ENCODE measurements at places on chromosomes 3 and 15.

GRCh38 chr3:94349310-94349878 lies 286.5 kb downstream of the NSUN3 start:
- no peaks in the 10 kb centered on the region for H3K27me3 ChIP-seq
- no peak overlapping the region for H3K4me3 ChIP-seq
- no peak overlapping the region for H3K27ac ChIP-seq
- H3K4me1 ChIP-seq = no peaks in the 10 kb centered on the region

DNA sequence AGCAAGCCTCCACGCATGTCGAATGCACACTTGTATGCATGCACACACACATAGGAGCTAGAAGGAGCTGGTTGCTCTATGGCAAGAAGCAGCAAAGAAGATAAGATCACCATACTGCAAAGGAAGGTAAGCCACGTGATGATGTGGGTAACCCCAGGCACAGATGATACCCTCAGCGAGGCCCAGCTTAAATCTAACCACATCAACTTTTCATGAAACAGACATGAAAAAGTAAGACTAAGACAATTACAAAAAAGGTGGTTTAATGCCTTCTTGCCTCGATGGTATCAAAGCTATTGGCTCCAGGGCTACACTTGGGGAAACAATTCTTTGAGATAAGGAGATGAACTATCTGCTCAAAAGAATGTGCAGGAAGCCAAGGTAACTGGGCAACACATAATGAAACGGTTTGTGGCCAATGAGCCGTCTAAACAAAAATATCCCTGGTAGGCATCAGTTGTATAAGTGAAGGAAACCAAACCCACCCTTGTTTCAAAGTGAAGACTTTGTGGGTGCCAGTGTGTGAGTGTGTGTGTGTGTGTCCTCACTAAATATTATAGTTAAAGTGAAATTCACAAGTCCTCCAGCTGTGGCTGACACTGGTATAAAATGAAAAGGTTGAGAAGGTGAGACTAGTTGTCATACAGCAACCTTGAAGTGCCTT lies 365.7 kb upstream of the ICE2 start:
- no peaks in the 10 kb centered on the region for H3K36me3 ChIP-seq
- peaks cover 5% of the 10 kb centered on the region for H3K27me3 ChIP-seq
- H3K4me1 ChIP-seq = peaks cover 72% of the 10 kb centered on the region
- H3K27ac ChIP-seq = peak overlapping the region; percentile 45

DNA sequence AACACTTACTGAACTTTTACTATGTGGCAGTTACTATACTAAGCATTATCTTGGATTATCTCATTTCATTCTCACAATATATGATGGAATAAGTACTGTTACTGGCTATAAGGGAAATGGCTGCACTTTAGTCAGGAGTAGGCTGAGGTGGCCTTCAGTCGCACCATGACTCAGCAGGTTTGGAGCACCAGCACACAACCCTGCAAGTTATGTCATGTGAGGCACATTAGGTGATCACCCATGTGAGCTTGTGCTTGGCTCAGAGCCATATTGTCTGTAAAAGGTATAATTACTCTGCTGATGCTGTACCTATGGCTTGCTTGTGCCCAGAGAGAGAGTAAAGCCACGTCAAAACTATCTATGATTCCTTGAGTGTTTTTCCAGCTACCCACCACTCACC lies 54.1 kb upstream of the TIPARP start:
- no peaks in the 10 kb centered on the region for H3K36me3 ChIP-seq
- no peaks in the 10 kb centered on the region for H3K27me3 ChIP-seq
- DNase-seq = no peak
- peaks cover 35% of the 10 kb centered on the region for H3K4me1 ChIP-seq

GRCh38 chr3:32934150-32934742 lies 17.2 kb upstream of the CCR4 start:
- H3K27ac ChIP-seq = no peak overlapping the region
- H3K27me3 ChIP-seq = peaks cover 4% of the 10 kb centered on the region
- no peaks in the 10 kb centered on the region for H3K36me3 ChIP-seq
- DNase-seq = no peak

- no peak overlapping the region for H3K4me3 ChIP-seq
- no peak overlapping the region for H3K27ac ChIP-seq
- DNase-seq = no peak
Measured at GRCh38 chr15:91050128-91050455, 27.7 kb upstream of the VPS33B start.

- H3K4me3 ChIP-seq = no peak overlapping the region
- H3K27me3 ChIP-seq = peaks cover 44% of the 10 kb centered on the region
- DNase-seq = no peak
- H3K4me1 ChIP-seq = no peaks in the 10 kb centered on the region
- no peak overlapping the region for H3K27ac ChIP-seq
Measured at GRCh38 chr3:130514681-130515080, 2.3 kb upstream of the COL6A6 start.

- peaks cover 50% of the 10 kb centered on the region for H3K36me3 ChIP-seq
- H3K27ac ChIP-seq = no peak overlapping the region
- DNase-seq = no peak
- H3K4me1 ChIP-seq = peaks cover 11% of the 10 kb centered on the region
- H3K4me3 ChIP-seq = no peak overlapping the region
Measured at GRCh38 chr3:136276049-136276755, 26.1 kb downstream of the PCCB start.

DNA sequence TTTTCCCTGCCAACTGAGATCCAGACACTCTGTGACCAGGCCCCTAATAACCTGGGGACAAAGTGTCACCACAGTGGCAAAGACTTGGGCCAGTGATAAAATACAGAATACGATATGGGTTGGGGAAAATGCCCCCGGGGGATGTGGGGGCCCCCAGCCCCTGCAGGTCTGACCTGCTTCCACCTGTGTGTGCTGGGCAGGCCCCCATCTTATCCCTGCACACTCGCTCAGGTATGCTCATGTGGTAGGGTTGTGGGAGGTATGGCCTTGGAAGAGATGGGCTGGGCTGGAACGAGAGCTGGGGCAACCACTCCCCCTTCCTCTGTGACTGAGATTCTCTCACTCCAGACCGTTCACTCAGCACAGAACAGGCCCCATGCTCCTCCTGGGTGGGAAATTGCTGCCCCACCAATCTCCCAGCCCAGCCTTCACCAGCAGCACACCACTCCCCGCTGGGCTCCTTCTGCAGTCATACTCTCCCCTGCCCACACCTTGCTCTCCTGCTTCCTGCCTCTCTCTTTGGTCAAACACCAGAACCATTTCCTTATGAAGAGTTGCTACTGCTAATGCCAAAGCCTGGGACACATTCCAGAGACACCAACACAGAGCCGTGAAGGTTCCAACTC lies 9.6 kb upstream of the CPEB1 start:
- peaks cover 5% of the 10 kb centered on the region for H3K27me3 ChIP-seq
- no peaks in the 10 kb centered on the region for H3K36me3 ChIP-seq
- DNase-seq = no peak
- H3K4me1 ChIP-seq = peaks cover 2% of the 10 kb centered on the region
- H3K27ac ChIP-seq = no peak overlapping the region

DNA sequence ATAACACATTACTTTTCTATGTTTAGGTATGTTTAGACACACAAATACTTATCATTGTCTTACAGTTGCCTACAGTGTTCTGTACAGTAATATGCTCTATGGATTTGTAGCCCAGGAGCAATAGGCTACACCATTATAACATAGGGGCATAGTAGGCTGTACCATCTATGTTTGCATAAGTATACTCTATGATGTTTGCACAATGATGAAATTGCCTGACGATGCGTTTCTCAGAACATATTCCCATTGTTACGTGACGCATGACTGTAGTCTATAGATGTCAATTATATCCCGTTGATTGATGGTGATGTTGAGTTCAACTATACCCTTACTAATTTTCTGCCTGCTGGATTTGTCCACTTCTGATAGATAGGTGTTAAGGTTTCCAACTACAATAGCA lies 139.4 kb upstream of the PFN2 start:
- no peak overlapping the region for H3K4me3 ChIP-seq
- peaks cover 8% of the 10 kb centered on the region for H3K27me3 ChIP-seq
- DNase-seq = no peak
- H3K27ac ChIP-seq = no peak overlapping the region
- H3K4me1 ChIP-seq = peaks cover 4% of the 10 kb centered on the region

DNA sequence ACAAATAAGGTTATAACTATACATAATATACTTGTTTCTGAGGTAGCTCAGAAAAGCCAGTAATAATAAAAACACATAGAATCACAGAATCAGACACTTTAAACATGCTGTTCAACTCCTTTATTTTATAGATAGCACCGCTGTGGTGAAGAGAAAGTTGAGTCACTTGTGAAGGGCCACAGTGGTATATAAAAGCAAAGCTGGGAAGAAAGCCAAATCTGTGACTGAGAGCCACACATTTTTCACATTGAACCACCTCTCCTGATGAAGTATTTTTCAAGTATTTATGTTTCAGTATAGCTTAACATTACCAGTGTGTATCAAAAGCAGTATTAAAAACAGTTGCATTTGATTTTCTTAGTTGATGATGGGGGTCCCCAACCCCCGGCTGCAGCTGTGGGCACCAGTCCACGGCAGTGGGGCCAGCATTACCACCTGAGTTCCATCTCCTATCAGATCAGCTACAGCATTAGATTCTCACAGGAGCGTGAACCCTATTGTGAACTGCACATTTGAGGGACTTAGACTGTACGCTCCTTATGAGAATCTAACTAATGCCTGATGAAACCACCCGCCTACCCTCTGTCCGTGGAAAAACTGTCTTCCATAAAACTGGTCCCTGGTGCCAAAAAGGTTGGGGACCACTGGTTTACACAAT lies 46.2 kb downstream of the TBL1XR1 start:
- H3K4me1 ChIP-seq = peaks cover 68% of the 10 kb centered on the region
- DNase-seq = no peak
- H3K27me3 ChIP-seq = no peaks in the 10 kb centered on the region
- H3K4me3 ChIP-seq = peak overlapping the region; percentile 1
- H3K27ac ChIP-seq = peak overlapping the region; percentile 49

GRCh38 chr3:130820976-130821375 lies 72.9 kb upstream of the ATP2C1 start:
- no peak overlapping the region for H3K4me3 ChIP-seq
- H3K36me3 ChIP-seq = no peaks in the 10 kb centered on the region
- H3K27me3 ChIP-seq = no peaks in the 10 kb centered on the region
- no peak for DNase-seq
- no peaks in the 10 kb centered on the region for H3K4me1 ChIP-seq
- H3K27ac ChIP-seq = no peak overlapping the region

- DNase-seq = no peak
- H3K36me3 ChIP-seq = peaks cover 2% of the 10 kb centered on the region
- no peak overlapping the region for H3K27ac ChIP-seq
Measured at GRCh38 chr15:25670025-25670554, 193.0 kb downstream of the ATP10A start.

- no peaks in the 10 kb centered on the region for H3K4me1 ChIP-seq
- H3K27ac ChIP-seq = no peak overlapping the region
- DNase-seq = no peak
- no peak overlapping the region for H3K4me3 ChIP-seq
Measured at GRCh38 chr3:168796339-168796738, 700.6 kb upstream of the GOLIM4 start.

DNA sequence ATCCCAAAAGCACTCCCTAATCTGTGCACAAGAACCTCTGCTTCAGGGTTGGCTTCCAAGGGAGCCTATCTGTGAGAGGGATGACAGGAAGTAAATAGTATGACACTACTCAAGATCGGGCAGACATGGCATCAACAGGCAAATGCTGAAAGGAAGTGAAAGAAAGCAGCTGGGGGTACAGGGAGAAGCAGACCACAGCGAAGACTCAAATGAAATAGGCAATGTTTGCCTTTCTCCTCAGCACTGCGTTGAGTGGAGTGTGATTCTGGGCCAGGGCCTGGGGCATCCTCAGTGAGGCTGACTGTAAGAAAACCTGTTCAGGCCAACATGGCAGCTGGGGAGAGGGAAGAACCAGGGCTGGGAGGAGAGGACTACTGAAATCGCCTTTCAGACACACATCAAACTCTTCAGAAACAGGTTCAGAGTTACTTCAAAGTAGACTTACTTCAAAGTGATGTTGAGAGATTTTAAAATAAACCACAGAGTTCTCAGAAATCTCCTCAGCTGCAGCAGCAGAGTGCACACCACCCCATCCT lies 96.6 kb downstream of the SLC9A9 start:
- H3K4me3 ChIP-seq = peak overlapping the region; percentile 48
- peaks cover 32% of the 10 kb centered on the region for H3K4me1 ChIP-seq
- H3K27ac ChIP-seq = peak overlapping the region; percentile 77

- no peaks in the 10 kb centered on the region for H3K4me1 ChIP-seq
- no peaks in the 10 kb centered on the region for H3K27me3 ChIP-seq
- H3K4me3 ChIP-seq = no peak overlapping the region
- H3K36me3 ChIP-seq = no peaks in the 10 kb centered on the region
Measured at GRCh38 chr3:88311826-88312225, 162.1 kb downstream of the C3orf38 start.

DNA sequence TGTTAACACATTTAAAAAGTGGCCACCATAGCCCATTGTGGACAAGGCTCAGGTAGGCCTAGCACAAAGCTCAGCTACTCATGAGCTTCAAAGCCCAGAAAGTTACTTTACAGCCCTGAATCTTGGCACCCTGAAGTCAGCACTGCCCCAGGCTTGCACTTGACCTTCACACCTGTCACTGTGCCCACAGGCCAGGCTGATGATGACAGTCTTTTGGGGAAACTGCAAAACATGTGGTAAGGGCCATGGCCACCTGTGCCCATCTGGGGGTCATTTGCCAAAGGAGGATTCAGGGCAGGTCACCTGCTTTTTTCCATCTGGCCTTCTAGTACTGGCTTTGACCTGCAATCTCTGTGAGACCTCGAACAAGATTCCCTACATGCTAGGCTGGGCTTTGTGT lies 11.0 kb downstream of the CHDH start:
- H3K4me1 ChIP-seq = no peaks in the 10 kb centered on the region
- H3K27ac ChIP-seq = no peak overlapping the region
- H3K36me3 ChIP-seq = no peaks in the 10 kb centered on the region
- no peak for DNase-seq
- no peak overlapping the region for H3K4me3 ChIP-seq

GRCh38 chr3:196987022-196987421 lies 18.4 kb upstream of the PIGZ start:
- no peak overlapping the region for H3K27ac ChIP-seq
- H3K36me3 ChIP-seq = peaks cover 6% of the 10 kb centered on the region
- H3K4me1 ChIP-seq = no peaks in the 10 kb centered on the region
- no peak for DNase-seq
- no peak overlapping the region for H3K4me3 ChIP-seq
- H3K27me3 ChIP-seq = peaks cover 7% of the 10 kb centered on the region

DNA sequence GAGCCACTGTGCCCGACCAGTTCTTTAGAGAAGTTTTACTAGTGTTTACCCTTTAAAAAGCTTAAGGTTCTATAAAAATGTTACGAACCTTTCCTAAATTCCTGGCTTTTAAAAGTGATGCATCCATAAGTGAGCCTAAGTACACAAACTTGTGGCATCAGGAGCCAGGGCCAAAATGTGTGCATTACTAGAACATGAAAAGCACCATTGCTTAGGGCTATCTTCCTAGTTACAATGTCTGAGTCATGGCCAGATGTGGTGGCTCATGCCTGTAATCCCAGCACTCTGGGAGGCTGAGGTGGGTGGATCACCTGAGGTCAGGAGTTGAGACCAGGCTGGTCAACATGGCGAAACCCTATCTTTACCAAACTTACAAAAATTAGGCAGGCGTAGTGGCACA lies 39.9 kb downstream of the LEO1 start:
- no peak for DNase-seq
- H3K4me3 ChIP-seq = no peak overlapping the region
- peaks cover 9% of the 10 kb centered on the region for H3K36me3 ChIP-seq

Data from activated naive CD8-positive, alpha-beta T cell treated with anti-CD3 and anti-CD28 coated beads, Interleukin-2, amount 50 U/mL, for 24 hours (primary cell).